ENCODE measurements at places on chromosomes 16 and 17. TPM values are rescaled to one million over a fixed set of nuclear protein-coding genes. Genes with fewer than 3 reads are reported as not detected.

SLC5A10 gene
- polyA plus RNA-seq, result 0.03 TPM

PSMD12 gene
- 158 TPM for polyA plus RNA-seq

DNA sequence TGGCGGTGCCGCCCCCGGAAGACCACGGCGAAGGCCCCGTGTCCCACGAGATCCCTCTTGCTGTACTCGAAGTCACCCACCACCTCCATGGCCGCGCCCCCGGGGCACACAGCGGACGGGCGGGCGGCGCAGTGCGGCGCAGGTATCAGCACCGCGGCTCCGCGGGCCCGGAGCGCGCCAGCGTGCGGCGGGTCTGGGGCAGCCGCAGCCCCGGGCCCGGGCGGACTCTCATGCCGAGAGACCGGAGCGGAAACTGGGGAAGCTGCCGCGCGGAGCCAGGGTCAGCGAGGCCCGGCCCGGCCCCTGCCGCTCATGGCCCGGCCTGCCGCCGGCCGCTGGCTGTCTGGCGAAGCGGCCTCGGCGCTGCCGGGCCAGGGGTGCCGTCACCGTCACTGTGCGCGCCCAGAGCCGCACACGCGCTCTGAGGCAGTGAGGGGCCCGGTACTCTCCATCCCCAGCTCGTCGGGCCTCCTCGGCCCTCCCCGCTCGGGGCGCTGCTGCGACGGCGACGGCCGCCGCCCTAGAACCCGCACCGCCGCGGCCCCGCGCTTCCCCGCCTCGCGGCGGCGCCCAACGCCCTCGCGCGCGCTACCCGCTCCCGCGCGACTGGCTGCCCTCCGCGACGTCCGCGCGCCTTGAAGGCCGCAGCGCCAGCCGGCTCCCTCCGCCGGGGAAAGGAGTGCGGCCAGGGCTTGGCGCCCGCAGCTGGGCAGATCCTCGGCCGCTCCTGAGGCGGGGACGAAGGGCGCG lies at the start of gene ULK2:
ULK2 (minus strand) TSS at position 608 of the 750 bp plus-strand sequence; CDS start at position 89, 519 bp downstream.
- DNase-seq, result peak; percentile 73

GRCh38 chr16:13873835-13874438 lies 46.0 kb upstream of the ERCC4 start:
- no peak for DNase-seq

DNA sequence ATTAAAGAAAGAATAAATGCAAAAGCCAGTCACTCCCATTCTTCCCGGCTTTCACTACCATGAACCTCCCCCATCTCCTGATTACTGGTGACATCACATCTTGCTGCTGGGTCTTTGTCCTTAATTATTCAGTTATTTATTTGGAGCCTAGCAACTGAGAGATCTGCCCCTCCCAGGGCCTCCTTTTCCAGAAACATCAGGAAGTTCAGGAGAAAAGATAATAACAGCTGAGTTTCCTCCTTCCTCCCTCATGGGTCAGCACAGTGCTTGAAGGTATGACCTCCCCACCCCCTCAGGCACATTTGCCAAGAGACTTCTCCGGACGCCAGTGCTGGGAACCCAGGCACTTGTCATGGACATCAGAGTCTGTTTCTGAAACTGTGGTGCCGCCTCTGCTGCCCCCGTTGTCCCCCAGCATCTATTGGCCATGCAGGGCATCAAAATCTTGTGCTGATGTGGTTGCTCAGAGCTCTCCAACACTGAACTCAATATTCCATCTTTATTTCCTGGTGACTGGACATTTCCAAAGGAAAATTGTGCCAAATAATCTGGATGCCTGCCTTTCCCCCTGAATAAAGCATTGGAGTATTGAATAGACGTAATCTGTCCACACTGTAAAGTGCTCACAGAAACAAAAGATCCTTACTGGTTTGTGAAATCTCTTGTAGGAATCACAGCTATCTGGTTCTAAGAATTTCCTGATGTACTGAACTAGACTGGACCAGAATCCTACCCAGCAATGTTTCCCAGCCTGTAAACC lies 71.8 kb downstream of the ZNF18 start:
- no peak for DNase-seq

GRCh38 chr16:24988593-24989338 lies 26.4 kb downstream of the ARHGAP17 start:
- DNase-seq, result no peak

DNA sequence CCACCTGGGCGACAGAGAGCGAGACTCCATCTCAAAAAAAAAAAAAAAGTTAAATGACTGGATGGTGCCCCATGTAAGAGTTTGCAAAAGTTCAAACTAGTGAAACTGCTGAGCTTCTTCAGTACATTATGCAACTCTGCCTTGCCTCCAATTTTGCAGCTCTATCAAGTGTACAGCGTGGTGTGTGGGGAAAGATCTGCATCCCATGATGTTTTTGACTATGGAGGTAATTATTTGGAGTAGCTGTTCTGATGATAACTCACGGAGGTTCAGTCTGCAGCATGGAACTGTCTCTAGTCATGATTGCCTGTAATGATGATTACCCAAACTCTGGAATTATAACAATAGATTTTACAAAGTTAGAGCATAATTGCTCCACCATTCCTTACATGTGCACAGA lies 149.6 kb downstream of the PITPNC1 start:
- DNase-seq, result no peak

- DNase-seq, result no peak
Measured at GRCh38 chr17:49114703-49115102, 17.9 kb upstream of the B4GALNT2 start.

DNA sequence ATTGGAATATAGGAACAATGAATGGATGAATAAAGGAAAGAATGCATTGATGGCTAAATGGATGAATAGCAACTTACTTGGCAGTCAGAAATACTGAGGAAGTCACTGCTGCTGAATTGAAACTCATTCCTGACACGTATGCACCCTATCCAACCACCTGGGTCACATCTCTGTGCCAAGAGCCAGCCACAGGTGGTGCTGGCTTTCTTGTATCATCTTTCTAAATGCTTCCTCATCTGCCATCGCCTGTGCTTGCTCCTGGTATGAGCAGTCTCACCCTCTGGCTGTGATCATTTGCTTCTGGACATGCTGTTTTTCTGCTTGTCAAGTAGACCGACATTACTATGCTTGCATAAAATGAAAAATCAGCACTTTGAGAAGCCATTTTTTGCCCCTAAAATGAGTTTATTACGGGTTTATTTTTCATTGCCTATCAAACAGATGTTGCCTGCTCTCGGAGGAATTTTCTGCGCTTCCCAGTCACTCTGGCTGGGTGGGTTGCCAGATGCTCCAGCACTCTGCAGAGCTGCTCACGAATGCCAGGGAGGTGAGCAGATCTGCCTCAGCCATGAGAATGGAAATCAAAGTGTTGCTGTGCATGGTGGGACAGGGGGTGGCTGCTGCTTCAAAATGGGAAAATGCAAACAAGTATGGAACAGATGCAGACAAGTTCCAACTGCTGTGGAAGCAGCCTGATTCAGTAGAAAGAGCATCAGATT lies 1349.6 kb upstream of the CDH8 start:
- no peak for DNase-seq

- DNase-seq, result no peak
Measured at GRCh38 chr16:76879420-76879819, 311.6 kb upstream of the MON1B start.

DNA sequence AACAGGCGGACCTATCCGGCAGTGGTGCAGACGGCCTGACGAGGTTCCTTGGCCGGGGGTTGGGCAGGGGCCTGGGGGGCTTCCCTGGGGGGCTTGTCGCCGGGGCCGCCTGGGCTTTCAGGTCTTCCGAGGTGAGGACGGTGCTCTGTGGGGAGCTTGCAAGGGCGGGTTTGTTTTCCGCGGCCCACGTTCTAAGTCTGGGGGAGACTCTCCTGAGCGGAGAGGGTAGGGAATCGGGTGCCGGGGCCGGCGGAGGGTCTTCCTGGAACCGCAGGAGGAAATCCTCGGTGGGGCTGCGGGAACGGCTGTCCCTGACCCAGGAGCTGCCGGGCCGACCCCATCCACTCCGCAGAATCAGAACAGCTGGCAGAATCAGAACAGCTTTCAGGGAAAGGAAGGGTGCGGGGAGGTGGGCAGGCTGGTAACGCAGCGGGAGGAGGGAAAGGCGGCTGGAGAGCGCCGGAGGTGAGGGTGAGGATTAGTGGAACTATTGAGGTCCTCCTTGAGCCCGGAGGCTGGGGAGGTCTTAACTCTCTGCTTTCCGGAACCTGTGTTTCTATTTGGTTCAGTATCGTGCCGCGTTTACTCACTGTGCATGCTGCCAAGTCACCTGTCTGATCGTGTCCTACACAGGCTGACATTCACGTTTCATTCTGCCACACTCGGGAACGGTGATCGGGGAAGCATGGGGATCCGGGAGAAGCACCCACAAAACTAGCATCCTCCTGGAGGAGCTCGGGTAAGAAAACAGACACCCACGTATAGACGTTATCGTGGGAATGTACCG lies 28.9 kb downstream of the CPSF4L start:
- peak; percentile 62 for DNase-seq
